ENCODE measurements at places on chromosomes 12 and 14.
A peak's percentile ranks its signal among the peaks of the same experiment; 100 is the strongest.

- DNase-seq: no peak
Measured at GRCh38 chr12:59149995-59150642, 229.8 kb upstream of the LRIG3 start.

GRCh38 chr12:87136330-87136976, 880.3 kb upstream of the MGAT4C start:
- no peak for DNase-seq

DNA sequence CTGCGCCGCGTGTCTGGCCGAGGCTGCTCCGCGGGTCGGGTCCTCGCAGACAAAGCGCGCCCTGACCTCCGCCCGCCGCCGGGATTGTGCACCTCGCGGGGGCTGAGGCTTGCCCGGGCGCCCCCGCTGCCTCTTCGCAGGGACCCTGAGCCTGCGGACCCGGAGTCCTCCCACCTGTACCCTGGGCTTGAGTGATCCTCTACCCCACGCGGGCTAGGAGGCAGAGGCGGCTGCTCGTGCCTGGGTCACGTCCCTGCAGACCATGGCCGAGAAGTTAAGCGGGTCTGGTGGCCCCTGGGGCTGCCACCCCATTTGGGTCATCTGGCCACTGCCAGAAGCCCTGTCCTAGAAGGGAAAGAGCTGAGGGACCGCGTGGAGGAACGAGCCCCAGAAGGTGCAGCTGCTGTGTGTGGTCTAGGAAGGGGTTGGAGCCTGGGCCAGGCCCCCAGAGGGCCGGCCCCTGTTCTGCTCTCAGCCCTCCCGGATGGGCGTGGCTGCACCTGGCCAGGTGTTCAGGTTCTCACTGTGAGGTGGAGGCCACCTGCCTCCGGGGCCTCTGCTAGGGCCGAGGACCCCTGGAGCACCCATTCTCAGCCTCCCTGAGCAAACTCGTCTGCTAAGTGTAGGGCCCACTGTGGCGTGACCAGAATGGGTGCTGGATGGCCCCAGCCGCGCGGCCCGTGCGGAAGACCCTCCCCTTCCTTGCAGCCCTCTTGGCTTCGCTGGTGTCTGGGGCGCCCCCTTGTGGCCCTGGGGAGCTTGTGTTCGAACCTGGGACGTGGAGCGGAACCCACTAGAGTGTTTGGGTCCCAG, 49.6 kb downstream of the LRCOL1 start:
- DNase-seq: peak; percentile 36

DNA sequence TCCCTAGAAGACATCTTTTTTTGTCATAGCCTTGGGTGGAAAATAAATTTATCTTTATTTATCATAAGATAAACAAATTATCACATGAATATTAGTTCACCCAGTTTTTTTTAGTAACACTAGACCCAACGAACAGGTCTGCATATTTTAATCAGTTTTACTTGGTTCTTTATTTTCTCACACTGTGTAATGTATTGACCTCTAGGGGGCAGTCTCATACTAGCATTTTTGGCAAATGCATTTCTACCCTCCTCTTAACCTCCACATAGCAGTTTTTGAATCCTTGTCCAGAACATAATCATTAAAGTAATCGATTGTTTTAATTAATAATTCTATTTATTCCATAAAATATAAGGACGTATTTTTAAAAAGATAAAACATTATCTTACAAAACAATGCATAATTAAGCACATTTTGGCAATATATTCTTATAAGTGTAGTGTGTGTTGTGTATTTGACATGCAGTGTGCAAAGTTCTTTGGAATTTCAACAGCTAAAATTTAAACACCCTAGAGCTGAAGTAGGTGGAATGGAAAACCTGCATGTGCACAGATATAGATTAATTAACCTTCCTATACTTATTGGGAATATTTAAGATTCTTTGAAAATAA, 31.6 kb upstream of the PTPRQ start:
- peak; percentile 17 for DNase-seq

DNA sequence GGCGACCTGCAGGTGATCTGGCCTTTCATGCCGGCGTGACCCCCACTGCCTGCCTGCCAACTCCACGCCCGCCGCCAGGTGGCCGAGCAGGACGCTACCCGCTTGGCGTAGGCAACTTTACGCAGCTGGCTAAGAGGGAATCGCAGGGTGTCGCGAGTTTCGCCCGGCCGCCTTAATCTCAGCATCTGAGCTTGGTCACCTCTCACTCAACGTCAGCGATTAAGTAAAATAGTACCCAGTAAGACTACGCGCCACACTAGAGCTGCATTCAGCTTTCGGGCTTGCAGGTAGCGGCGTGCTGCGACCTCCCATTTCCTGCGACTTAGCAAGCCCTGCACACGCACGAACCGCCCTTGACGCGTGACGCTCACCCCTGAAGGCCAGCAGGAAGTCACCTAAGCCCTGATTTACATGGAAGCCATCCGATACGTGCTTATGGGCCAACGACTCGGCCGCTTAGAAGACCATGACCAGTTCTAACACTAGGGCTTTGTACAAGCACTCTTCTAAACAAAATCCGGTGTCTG, 33.2 kb downstream of the WBP11 start:
- DNase-seq: peak; percentile 83

- no peak for DNase-seq
Measured at GRCh38 chr14:53620317-53620716, 336.3 kb downstream of the BMP4 start.

- DNase-seq: no peak
Measured at GRCh38 chr14:67446371-67447032, 34.5 kb upstream of the PLEK2 start.
